ENCODE measurements at places on chromosomes 7 and 10.

DNA sequence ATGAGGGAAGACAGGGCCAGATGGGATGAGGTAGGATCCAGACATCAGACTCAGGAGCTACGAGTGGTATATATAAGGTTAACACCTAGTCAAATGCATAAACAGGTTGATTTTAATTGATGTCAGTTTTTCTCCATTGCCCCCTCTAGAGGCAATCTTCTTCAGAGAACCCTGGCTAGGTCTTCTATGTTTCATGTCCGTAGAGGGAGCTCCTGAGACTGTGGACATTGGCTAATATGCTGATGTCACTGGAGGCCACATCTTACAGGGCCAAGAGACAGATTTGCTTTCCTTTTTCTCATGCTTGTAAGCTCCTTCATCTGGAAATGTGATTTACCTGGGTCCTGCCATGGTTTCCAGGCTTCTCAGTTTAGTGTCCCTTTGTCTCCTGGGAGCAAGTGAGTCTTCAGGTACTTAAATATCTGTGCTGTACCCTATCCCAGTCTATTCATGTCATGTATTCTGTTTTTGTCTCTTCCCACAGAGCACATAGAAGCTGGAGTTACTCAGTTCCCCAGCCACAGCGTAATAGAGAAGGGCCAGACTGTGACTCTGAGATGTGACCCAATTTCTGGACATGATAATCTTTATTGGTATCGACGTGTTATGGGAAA is 161.6 kb upstream of the PRSS1 start:
- DNase-seq = no peak

- DNase-seq = no peak
Measured at GRCh38 chr7:37433166-37433565, 15.5 kb downstream of the ELMO1 start.

GRCh38 chr7:55110993-55111361 is 92.2 kb downstream of the EGFR start:
- DNase-seq = no peak

DNA sequence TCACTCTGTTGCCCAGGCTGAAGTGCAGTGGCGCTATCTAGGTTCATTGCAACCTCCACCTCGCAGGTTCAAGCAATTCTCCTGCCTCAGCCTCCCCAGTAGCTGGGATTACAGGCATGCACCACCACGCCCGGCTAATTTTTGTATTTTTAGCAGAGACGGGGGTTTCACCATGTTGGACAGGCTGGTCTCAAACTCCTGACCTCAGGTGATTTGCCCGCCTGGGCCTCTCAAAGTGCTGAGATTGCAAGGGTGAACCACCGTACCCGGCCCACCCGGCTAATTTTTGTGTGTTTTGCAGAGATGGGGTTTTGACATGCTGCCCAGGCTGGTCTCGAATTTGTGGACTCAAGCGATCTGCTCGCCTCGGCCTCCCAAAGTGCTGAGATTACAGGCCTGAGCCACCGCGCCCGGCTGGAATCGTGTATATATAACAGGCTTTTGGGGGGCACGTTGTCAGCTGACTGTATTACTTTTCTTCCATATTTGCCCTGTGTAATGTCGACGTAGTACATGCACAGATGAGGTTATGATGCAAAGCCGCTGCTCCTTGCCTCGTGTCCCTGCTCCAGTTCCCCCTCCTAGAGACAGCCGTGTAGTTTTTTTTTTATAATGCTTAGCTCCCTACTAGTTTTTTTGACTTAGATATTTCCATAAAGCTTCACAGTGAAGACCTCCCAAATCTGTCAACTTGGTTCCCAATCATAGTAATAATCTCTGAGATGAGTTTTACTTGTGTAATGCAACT is 883 bp upstream of the TRA2A start:
- DNase-seq = no peak

DNA sequence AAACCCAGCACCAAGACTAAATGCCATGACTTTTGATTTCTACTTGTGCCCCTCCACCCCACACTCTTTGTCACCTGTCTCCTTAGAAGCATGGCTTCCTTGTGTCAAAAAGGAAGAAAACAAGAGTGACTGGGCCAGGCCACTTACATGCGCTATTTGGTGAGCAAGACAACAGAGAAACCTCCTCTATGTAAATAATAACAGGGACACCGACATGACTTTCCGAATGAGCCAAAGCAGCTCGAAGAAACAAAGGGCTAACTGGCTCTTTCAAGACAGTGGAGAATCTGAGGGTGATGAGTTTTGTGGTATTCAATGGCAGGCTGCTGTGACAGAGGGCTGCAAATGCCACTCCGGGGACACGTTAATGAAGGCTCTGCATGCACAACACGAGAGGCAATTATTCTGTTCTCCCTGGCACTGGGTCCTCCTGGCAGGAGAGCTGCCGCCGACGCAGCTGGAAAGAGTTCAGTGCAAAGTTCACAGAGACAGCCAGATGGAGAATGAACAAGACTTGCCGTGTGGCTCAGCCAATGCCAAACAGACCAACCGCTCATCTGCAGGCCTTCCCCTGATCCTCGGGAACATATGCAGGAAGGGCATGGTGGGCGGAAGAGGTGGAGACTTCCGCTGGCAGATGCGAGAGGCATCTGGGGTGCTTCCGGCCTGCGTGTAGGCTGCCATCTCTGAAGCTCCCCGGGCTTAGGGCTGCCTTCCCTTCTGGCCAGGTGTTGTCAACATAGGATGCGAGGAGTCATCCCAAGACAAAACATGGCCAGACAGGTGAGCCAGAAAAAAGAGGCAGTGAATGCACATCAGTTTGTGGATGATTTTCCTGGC is 59.1 kb upstream of the SMNDC1 start:
- no peak for DNase-seq

- no peak for DNase-seq
Measured at GRCh38 chr10:70984986-70985722, 96.8 kb upstream of the PCBD1 start.

GRCh38 chr7:72098807-72099580 is 313.1 kb downstream of the CALN1 start:
- no peak for DNase-seq

GRCh38 chr7:124690840-124691239 is 74.8 kb downstream of the GPR37 start:
- DNase-seq = no peak

DNA sequence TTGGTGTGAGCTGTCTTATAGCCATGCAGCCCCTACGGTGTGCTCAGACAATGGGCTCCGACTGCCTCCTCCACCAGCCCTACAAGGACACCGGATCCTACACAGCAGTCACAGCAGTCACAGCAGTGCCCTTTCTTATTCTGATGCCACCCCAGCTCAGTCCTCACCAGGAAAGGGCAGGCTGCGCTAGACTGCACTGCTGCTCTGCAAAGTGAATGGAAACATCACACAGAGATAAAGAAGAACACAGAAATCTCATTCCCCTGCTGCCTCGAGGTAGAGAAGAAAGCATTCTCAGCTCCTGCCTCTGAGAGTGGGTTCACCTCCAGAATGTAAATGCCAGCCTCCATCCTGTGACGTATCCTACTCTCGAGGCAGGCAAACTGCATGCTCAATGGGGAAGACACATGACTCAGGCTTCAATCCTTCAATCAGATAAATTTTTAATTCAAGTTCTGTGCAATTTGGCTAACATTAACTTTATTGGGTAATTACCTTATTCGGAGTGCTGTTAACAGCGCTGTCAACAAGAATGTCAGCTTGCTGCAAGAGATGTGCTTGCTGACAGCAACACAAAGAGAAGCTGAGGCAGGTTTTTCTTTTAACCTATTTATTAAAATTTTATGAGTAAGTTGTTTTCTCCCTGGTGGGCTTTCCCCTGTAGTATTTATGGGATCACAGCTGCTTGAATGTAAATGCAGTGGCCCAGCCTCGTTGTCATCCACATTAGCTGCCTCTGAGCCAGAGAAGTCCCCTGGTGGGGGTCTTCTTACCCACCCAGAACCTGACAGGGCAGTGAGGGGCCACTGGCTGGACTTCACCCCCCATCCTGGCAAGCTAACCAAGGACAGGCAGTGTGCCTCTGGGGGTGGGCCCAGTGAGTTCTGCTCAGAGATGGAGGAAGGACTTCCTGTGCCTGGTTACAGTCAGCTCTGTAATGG is 241.3 kb upstream of the KMT2E start:
- no peak for DNase-seq

DNA sequence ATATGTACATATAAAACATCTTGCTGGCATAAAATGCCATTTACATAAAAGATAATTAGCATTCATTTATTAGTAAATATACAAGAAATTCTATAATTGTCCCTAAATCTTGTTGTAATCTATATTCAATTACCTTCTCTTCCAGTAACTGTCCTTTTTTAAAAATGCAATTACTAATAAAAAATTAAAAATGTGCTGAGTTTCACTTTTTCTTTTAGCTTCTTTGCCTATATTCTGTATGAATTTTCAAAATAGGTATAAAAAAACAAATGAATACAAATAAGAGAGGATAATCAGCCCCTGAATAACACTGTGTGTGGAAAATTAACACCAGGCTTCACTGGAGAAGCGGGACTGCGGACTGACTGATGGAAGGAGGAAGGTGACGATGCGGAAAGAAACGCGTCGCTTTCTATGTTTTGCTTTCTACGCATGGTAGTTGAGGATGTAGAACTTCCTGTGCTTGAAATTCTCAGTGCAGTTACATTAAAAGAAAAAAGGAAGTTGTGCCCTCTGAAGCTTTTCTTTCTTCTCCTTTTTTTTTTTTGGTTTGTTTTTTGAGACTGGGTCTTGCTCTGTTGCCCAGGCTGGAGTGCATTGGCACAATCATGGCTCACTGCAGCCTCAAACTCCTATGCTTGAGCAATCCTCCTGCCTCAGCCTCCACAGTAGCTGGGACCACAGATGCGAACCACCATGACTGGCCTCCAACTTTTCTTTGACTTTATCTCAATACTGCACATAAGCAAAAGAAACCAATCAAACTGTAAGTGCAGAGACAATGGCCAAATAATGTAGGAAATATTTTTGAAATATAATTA is 7.4 kb upstream of the ZMYND11 start:
- no peak for DNase-seq

GRCh38 chr7:110623436-110623835 is 467.5 kb upstream of the LRRN3 start:
- no peak for DNase-seq

DNA sequence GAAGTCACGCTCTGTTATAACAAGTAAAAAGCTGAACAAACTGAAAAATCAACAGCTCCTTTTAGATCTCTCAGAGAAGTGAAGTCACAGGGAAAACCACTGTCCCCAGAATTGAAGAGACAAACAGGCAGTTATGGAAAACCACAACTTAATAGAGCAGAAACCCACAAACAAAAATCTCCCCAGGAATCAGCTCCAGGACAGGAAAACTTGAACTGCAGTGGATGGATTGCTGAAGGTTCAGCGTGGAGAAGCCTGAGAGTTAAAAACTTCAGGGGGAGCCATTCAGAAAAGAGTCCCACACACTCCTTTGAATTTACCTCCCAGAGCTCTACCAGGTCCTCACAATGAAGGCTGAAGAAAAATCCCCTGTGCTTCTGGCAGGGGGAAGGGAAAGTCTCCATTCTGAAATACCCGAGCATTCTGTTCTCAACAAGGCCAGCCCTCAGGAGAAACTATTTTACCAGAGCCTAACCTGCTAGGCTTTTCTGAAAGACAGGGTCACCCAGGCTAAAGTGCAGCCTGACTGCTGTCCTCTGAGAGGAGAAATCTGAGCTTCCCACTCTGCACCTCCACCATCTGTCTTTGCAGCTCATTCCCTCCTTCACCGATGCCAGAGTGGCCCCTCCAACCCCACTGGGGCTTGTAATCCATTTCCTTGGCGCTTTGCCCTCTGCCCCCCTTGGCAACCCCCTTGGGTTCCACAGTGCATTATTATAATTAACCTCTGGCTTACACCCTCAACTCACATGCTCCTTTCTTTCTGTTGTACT is 65.0 kb upstream of the CCNY start:
- no peak for DNase-seq

DNA sequence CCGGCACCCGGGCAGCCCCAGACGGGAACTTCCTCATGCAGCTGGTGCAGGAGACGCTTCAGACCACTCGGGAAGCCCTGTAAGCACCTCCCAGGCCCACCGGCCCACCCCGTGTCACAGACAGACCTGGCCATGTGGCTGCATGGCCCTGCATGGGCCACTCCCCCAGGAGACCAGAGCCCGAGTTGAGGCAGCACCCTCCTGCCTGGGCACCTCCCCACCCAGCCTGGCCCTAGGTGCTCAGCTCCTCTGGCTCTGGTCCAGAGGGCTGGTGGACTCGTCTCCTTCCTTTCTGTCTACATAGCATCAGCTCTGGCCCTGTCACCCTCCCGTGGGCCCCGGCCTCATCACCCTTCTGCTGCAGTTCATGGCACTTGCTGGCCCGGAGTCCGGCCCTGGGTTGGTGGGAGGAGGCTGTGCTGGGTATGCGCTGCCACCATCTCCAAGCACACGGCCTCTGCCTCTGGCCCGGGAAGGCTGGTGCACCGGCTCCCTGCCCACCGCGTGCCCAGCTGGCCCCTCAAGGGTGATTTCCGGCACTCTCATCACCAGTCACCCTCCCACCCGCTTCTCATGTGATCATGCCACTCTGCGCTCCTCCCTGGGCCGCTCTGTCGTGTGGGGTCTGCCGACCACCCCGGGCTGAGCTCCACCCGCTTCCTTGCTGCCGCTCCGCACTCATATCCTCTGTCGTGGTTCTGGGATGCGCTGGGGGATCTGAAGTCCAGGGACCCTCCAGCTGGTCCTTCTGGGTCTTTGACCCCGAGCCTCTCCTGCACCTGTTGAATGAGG is 53.1 kb upstream of the DPYSL4 start:
- DNase-seq = no peak

DNA sequence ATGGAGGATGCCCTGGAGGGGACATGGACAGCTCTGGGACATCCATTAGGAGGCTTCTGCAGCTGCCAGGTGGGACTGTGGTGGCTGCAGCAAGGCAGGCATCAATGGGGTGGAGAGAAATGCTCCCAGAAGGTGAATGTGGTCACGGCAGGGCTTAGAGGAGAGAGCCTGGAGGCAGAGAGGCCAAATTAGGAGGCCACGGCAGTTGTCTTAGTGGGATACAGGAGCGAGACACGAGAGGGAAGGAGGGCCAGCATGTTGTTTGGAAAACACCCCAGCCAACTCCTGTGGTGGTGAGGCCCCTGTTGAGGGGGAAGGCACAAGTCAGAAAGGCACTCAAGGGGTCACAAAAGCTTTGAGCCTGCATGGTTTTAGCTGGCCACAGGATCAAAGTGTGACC is 14.6 kb upstream of the ECHDC3 start:
- DNase-seq = no peak
